Foreskin fibroblast (primary cell): ENCODE measurements at places on chromosomes 7 and 10.
A peak's percentile ranks its signal among the peaks of the same experiment; 100 is the strongest.

GRCh38 chr10:43227911-43228782 is 38.7 kb downstream of the RASGEF1A start:
- no peak for DNase-seq

GRCh38 chr7:27142580-27143022 is 880 bp downstream of the HOXA5 start:
- DNase-seq, result no peak

DNA sequence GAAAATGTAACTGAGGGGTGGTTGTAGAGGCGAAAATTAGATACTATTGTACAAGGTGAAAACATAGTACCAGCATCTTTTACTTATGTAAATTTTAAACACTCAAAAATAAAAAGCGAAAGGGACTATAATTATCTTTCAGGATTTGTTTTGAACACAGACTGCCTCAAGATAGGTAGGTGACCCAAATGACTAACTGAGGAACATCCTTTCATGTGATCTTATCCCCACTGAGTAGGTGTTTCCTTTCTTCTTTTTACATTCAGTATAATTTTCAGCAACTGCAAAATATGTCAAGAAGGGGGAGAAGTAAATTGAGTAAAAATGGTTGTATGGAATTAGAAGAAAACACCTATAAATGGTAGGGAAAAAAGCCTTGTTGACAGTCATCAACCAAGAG is 236.7 kb downstream of the PHF14 start:
- no peak for DNase-seq

- peak; percentile 49 for DNase-seq
Observed at GRCh38 chr10:52319926-52320325, 5.8 kb downstream of the DKK1 start.

- DNase-seq, result no peak
Observed at GRCh38 chr10:29150010-29150409, 138.9 kb upstream of the LYZL1 start.

GRCh38 chr10:58516119-58516518 is 3.4 kb downstream of the BICC1 start:
- no peak for DNase-seq

DNA sequence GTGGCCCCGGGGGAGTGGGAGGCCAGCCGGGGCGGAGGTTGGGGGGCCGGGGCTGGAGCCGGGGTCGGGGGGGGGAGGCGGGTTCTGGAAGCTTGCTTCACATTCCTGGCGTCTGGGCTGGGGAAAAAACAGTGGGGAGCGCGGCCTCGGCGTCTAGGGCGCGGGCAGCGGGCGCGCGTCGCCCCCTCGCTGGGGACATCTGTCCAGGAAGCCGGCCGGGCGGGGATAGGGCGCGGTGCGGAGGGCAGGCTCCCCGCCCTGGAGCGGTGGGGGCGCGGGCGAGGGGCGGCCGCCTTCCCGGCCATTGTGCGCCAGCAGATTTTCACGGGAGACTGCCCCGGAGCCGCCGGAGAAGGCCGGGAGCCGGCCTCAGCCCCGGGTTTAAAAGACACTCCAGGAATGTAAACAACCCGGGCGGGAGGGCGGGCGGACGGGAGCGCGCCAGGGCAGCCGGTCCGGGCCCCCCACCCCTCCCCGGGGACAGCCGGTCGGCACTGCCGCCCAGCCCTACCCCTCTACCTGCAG is 1.4 kb downstream of the ZMIZ1 start:
- DNase-seq, result peak; percentile 66

DNA sequence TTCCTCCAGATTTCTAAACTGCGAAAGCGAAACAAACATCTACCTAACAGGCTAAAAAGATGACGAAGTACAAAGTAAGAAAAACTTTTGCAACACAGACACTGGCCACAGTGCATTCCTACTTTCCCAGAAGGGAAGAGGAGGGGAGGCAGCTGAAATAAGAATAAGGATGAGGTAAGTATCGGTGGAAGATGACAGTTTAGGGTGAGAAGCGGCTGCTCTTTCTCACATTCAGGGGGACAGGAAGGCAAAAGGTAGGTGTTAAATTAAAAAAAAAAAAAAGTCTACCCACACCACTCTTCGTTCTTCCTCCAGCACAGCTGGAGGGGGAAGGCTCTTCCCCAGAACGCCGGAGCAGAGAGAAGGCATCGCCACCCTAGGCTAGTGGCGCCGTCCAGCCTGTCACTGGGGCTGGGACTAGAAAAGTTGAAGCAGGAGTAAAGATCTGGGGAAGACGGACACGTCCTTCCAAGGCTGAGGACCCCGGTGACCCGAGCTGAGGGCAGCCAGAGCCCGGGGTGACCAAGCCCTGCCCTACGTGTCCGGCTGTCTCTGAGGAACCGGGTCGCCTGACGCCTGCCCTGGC is 846 bp downstream of the DNAJC1 start:
- peak; percentile 67 for DNase-seq

DNA sequence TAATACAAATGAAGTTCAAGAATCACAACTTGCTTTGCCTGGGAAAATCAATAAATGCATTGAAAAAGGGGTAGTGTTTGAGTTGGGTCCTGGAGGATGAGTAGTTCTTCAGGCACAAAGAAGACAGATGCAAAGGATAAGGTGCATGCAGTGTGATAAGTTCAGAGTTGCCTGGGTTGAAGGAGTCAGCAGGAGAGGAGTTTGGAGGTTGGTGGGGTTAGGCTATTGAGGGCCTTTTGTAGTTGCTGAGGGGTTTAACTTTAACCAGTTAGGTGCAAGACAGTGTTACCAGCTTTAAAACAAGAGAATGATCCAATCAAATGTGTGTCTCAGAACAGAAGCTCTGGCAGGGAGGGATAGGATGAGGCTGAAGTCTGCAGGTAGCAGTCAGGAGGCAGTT is 44.3 kb upstream of the GLCCI1 start:
- no peak for DNase-seq

- DNase-seq, result peak; percentile 48
Observed at GRCh38 chr10:119222537-119222936, 15.2 kb downstream of the GRK5 start.

- DNase-seq, result no peak
Observed at GRCh38 chr7:101720324-101720723, 91.2 kb upstream of the MYL10 start.

DNA sequence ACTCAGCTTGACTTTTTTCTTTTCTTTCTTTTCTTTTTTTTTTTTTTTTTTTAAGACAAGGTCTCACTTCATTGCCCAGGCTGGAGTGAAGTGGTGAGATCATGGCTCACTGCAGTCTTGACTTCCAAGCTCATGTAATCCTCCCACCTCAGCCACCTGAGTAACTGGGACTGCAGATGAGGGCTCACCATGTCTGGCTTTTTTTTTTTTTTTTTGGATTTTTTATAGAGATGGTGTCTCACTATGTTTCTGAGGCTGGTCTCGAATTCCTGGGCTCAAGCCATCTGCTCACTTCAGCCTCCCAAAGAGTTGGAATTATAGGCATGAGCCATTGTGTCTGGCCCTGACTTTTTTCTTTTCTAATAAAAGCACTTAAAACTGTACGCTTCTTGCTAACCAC is 358.2 kb upstream of the IGFBP3 start:
- DNase-seq, result no peak

DNA sequence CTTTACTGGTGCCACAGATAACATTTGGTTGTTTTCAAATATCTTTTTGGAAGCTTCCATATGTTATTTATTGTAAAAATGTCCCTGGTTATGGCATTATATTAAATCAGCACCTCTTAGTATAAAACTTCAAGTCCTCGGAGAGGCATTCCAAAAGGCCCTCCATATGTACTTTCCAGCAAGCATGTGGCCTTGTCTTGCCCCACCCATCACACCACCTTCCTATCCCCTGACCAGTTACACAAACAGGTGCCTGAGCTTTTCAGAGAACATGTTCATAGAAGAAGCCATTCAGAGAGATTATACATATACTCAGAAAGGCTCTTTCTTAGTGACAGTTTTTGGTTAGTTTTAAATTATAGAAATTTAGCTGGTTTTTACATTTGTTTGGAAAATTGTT is 92.4 kb upstream of the PRKG1 start:
- DNase-seq, result no peak

- DNase-seq, result no peak
Observed at GRCh38 chr7:45417268-45417667, 156.9 kb upstream of the ADCY1 start.

- DNase-seq, result no peak
Observed at GRCh38 chr7:103714376-103714927, 268.4 kb upstream of the SLC26A5 start.

GRCh38 chr7:55593515-55594318 is 21.4 kb upstream of the VOPP1 start:
- peak; percentile 85 for DNase-seq

DNA sequence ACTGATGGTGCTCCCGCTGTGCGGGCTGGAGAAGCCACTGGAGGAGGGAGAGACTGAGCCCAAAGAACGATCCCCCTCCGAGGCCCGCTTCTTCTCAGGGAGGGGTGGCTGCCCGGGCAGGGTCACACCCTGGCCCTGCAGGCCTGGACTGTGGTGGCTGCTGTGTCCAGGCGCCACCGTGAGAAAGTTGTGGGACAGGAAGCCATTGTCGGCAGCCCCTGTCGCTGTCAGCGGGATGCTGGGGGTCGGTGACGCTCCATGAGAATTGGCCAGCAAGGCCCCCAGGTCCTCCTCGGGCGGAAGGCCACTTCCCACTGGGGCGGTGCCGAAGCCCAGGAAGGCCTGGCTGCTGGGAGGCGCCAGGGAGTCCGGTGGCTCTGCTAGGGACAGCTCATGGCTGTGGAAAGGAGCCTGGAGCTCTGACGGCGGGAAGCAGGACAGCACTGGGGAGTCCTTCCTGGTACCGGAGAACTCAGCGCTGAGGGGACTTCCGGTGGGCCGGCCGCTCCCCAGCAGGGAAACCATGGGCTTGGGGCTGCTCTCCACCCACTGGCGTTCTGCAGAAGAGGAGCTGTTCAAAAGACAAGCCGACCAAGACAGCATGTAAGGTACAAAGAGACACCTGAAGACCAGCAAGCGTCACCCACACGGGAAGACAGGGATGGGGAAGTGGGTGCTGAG is 278.8 kb downstream of the TNS3 start:
- no peak for DNase-seq

GRCh38 chr10:111023060-111023459 is 53.8 kb upstream of the ADRA2A start:
- DNase-seq, result no peak

DNA sequence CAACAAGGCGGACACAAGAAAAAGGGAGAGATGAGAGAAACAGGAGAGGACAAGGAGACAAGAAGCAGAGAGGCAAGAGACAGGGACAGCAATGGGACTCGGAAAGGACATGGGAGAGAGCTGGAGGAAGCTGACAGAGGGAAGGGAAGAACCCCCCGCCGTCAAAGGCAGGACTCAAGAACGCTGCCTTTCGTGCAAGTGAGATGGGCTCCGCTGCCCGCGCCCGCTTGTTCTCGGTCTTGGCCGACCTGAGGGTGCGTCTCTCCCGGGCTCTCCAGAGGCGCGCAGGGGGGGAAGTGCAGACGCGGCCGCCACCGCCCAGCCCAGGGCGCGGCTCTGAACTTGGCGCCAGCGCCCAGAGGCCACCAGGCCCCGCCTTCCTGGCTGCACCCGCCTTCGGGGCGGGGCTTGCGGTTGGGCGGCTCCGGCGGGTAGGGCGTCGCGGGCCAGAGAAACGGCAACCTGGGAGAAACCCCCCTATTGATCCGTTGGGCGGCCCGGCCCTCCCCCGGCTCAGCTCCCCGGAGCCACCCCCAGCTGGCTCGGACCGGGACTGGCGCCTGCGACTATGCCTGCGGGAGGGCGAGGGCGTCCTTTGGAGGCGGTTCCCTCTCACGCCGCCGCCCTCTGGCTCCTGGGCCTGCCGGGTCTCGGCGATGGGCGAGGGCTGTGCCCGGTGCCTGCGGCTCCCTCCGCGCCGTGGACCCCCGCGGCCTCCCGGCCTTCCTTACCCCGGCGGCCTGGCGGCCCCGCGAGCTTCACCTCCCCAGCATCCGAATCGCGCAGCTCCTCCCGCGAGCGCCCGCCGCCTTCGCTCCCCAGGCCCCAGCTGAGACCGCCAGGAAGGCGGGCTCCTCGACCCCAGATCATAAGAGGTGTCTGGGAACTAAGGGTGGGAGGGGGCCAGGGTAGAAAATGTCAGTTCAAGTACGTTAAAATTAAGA is 2.2 kb upstream of the ANTXRL start:
- peak; percentile 47 for DNase-seq

- DNase-seq, result no peak
Observed at GRCh38 chr10:49394933-49395740, 752 bp downstream of the DRGX start.

- DNase-seq, result no peak
Observed at GRCh38 chr10:6885284-6885683, 305.2 kb upstream of the PRKCQ start.
